ENCODE measurements at places on chromosomes 7 and 10. TPM values are rescaled to one million over a fixed set of nuclear protein-coding genes. Genes with fewer than 3 reads are reported as not detected.

DNA sequence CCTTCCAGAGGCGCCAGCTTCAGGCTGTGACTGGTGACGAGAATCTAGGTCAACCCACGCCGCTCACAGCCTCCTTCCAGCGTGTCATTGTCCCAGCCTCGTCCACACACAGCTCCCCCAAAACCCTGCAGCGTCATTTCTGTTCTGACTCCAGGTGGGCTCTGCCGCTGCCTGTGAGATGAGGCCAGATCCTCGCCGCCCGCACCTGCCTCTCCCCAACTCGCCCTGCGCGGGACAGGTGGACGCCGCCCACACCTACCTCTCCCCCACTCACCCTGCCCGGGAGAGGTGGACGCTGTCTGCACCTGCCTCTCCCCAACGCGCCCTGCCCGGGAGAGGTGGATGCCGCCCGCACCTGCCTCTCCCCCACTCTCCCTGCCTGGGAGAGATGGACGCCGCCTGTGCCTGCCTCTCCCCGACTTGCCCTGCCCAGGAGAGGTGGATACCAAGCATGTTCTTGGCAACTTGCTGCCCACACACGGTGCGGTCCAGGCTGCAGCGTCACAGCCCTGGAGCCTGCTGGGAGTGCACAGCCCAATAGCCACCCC is 32.0 kb upstream of the CFAP46 start:
- no peak for DNase-seq
- H3K4me1 ChIP-seq: no peaks in the 10 kb centered on the region
- no peaks in the 10 kb centered on the region for H3K36me3 ChIP-seq

DNA sequence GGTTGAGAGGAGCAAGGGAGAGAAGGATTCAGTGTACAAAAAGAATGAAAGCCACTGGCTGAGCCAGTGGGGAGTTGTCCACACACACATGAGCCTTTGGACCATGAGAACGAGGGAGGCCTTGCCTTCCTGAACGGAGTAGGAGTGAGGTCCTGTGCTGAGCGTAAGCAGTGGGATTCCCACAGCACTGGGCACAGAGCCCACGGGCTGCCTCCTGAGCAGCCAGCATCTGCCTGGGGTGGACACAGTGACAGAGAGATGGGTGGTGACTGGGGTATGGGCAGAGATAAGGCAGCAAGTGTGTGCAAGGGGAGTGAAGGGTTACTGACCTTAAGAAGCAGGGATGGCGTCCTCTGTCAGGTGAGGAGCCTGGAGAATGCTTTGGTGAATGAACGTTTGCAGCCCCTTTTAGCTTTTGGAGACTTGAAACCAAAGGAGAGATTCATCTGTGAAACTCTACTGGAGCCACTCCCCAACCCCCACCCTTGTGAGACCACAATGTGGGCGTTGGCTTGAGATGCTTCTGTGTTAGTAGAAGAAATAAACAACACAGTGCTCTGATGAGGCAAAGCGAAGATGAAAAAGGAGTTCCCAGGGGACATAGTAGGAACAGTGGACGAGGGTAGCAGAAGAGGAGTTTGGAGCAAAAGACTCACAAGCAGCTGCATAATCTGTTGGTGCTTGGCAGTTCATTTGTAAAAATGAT is 56.5 kb downstream of the FIGNL1 start:
- peak overlapping the region; percentile 78 for H3K27ac ChIP-seq
- peaks cover 90% of the 10 kb centered on the region for H3K4me1 ChIP-seq
- peak overlapping the region; percentile 68 for H3K4me3 ChIP-seq
- H3K27me3 ChIP-seq: no peaks in the 10 kb centered on the region
- DNase-seq: peak; percentile 16

GRCh38 chr10:110672580-110672919 is 28.4 kb downstream of the RBM20 start:
- no peak for DNase-seq
- H3K4me1 ChIP-seq: peaks cover 10% of the 10 kb centered on the region
- H3K36me3 ChIP-seq: no peaks in the 10 kb centered on the region
- no peak overlapping the region for H3K27ac ChIP-seq
- H3K4me3 ChIP-seq: peak overlapping the region; percentile 70

DNA sequence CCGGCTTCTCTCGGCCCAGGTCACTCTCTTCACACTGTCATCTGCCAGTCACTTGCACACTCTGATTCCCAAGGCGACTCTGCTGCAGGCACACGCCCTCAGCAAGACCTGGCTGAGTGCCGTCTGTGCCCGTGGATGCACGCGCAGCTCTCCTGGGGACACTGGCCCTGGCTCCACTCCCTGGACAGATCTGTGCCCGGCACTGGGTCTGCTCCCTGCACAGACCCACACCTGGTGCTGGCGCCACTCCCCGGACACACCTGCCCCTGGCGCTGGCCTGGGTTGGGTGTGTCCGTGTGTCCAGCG is 133.2 kb downstream of the DNAJB6 start:
- DNase-seq: no peak
- H3K36me3 ChIP-seq: no peaks in the 10 kb centered on the region
- no peak overlapping the region for H3K27ac ChIP-seq
- peaks cover 22% of the 10 kb centered on the region for H3K4me1 ChIP-seq

CYP2C19 gene
- not detected for total RNA-seq

BMPER gene
- total RNA-seq: not detected
